ENCODE measurements at places on chromosomes 13 and 19.

DNA sequence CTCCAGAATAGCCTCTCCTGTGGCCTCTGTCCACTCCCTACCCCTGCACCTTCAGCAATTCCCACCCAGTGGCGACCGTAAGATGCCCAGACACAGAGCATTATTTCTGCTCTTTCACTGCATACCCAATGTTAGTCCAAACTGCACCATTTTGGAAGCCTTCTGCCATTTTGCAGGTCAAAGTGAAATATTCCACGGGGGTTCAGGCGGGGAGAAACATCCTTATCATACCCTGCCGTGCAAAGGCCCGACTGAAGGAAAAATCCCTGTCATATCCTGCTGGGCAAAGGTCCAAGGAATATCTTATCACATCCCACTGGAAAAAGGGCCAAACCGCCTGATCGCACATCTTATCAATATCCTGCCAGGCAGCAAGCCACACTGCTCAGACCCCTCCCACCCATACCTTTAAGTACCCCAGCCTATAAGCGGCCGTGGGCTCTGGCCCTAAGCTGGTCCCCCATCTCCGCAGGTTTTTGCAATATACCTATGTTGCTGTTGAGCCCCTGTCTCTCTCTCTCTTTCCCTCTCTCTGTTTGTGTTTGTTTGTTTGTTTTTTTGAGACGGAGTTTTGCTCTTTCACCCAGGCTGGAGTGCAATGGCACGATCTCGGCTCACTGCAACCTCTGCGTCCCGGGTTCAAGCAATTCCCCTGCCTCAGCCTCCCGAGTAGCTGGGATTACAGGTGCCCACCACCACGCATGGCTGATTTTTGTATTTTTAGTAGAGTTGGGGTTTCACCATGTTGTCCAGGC lies 18.2 kb downstream of the CLEC11A start:
- no peak for DNase-seq

DNA sequence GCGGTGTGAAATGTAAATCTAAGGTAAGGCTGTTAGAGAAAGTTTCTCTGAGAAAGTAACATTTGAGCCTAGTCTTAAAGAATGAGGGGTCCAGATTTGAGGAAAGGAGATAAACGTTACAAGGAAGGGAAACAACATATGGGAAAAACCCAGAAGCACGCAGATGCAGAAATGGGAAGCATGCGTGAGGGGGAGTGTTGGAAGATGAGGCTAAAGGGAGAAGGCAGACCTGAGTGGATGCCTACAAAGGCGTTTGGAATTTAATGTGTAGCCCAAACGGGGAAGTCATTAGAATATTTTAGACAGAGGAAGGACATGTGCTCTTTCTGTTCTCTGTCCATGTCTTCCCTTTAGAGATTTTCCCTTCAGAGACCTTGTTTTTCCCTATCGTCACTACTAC lies 61.0 kb downstream of the TPT1 start:
- DNase-seq, result no peak

DNA sequence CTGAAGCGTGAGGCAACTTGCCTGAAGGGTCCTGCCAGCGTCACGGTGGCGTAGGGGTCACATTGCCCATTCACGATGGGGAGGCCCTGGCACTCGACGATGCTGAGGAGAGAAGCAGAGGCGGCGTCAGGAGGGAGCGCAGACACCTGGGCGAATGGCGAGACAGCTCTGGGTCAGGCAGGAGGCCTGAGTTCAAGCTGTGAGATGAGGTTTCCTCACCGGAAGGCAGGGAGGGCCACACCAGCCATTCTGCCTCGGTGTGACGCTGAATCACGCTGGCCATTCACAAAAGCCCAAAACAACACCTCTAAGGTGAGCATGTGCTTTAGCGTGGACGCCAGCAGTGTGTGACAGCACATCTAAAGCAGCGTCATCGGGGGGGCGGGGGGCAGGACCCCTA lies 54.0 kb upstream of the C13orf46 start:
- no peak for DNase-seq

GRCh38 chr13:45439008-45439407 lies 20.8 kb upstream of the SLC25A30 start:
- no peak for DNase-seq

DNA sequence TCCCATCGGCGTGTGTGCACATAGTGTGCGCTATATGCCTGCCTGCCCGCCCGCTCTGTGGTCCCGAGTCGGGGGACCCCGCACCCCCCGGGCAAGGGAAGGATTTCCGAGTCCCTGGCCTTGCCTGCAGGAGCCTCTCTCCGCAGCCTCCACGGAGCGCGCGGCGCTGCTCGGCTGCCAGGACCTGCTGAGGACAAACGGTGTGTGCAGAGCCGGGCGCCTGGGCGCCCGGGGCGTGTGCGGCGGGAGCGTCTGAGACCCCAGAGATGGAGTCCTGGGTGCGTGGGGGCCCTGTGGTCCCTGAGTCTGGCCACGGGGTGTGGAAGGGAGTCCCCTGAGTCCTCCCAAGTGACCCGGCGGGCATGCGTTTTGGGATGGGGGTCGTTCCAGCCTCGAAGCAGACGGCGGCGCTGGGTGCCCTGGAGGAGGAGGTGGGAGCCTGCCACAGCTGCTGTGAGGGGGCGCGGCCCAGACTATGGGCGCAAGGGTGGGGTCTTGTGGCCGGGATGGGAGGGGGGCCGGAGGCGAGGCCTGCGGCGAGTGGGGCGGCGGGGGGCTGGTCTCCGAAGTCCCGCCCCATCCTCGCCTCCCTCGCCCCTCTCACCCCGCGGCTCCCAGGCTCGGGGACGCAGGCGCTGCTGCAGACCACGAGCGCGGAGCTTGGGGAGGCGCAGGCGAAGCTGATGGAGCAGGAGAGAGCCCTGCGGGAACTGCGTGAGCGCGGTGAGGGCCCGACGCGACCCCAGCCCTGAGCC lies 25.3 kb downstream of the CLEC4M start:
- no peak for DNase-seq

- no peak for DNase-seq
Measured at GRCh38 chr13:46495066-46495465, 57.9 kb upstream of the LRCH1 start.

- DNase-seq, result no peak
Measured at GRCh38 chr13:33758113-33758512, 59.8 kb upstream of the RFC3 start.

DNA sequence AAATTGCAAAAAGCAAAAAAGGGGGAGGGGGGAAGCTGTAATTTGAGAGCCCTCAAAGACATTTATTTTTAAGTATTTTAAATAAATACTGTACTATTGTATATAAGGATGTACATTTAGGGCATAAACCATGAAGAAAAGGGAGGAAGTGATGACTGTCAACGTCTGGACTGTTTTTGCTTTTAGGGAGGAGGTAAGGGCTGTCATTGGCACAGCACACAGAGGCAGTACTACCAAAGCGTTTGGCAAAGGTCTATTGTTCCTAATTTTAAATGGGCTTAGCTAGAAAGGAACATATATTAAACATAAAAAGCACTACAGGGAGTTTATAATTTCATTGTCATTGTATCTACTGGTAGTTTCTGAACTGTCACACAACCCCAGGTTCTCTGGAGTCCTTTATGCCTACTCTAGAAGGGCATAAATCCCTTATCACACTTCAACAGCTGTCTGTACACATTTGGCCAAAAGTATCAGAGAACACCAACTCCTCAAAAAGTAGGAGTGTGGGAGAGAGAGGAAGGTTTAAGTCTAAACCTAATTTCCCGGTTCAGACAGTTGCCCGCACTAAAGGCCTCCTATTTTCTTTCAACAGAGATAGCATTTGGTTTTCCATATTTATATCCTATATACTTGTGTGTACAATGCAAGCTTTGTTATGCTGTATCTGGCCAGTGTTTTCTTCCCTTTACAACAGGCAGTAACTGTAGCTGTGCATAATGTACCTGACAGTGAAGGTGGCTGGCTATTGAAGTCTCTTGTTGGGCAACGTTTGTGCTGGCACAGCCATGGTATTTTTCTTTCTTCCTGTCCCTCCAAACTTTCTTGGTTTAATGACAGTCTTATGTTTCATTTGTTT lies 406.2 kb downstream of the KLF5 start:
- no peak for DNase-seq

- peak; percentile 99 for DNase-seq
Measured at GRCh38 chr19:45862564-45863334, at the start of gene SYMPK. SYMPK (minus strand) TSS chr19:45863147; CDS start chr19:45854495, 8,652 bp downstream.

DNA sequence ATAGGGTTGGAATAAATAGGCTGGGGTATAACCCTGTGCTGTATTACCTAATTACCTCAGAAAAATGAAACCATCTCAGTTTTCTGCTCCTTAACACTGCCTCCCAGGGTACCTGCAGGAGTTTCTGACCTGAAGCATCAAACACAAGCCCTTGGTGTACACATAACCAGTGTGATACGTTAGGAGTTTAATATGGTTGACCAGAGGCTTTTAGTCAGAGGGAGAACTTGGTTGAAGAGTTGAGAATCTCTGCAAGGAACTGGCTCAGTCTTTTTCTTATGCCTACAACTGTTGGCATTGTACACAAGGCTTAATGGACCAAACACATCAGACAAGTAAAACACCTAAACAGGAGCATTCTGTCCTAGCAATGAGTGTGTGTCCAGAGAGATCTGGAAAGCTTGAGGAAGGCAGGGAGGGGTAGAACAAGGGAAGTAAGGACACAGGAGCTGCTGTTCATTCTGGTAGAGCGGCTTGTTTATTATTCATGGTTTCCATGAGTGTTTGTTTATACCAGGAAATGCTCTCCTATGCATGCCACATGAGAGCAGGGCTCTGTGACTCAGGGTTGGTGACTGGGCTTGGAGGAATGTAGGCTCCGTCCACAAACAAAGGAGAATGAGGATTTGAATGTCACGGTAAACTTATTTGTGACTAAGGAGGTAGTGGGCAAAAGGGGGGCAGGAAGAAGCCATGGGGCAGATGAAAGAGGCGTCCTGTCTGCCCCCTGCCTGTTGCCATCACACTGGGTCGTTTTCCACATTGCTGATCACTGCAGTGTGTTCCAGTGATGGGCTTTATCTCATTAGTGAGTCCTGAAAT lies 11.9 kb upstream of the SPATA13 start:
- peak; percentile 48 for DNase-seq

- DNase-seq, result no peak
Measured at GRCh38 chr19:10000171-10000826, 10.0 kb downstream of the COL5A3 start.

- no peak for DNase-seq
Measured at GRCh38 chr19:52234406-52234805, 35.0 kb upstream of the ZNF766 start.

DNA sequence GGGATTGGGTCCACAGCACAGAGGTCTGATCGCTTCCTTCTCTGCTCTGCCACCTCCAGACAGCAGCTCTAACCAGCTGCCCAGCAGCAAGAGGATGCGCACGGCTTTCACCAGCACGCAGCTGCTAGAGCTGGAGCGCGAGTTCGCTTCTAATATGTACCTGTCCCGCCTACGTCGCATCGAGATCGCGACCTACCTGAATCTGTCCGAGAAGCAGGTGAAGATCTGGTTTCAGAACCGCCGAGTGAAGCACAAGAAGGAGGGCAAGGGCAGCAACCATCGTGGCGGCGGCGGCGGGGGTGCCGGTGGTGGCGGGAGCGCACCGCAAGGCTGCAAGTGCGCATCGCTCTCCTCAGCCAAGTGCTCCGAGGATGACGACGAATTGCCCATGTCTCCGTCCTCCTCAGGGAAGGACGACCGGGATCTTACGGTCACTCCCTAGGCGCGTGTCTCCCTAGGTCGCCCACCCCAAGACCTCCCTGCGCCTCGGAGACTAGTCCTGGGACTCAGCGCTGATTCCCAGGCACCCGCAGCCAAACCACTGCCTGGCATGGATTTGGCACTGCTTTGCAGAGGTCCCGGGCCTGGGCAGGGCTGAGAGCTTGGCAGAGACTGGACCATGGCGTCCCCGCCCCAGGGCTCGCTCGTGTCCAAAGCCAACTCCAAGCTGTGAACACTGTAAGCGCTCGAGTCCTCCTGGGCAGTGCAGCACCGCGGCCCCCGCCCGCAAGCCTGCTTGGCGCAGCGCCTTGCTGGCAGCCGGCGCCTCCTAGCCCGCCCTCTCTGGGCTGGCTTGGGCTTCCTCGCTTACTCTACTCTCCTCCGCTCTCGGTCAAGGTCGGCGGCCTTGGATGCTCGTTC lies 1.5 kb downstream of the GSX1 start:
- DNase-seq, result no peak

DNA sequence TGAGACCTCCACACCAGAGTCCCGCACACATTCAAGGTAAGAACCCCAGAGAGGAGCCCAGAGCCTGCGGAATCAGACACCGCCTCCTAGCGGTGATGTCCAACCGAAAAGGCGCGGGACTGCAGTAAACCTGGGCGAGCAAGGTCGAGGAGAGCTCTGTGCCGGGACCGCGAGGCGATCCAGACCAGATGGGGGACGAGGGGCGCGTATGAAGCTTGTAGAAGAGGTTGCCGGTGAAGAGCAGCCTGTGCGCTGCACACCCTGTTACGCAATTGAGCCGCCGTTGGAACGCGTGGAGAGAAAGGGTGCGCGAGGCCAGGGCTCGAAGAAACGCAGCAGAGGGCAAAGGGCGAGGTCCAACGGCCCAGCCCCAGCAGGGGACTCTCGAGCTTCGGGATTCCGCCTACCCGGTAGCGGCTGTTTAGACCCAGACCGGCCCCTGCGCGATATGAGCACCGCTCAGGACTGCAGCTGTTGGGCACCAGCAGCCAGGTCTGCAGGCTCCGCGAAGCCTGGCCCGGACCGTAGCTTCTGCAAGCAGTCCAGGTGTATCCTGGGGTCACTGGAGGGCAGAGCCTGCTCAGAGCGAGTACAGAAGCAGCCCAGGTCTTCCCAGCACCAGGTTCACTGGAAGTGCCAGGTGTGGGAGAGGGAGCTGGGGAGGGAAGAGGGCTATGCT lies 65.9 kb upstream of the ZNF599 start:
- no peak for DNase-seq

DNA sequence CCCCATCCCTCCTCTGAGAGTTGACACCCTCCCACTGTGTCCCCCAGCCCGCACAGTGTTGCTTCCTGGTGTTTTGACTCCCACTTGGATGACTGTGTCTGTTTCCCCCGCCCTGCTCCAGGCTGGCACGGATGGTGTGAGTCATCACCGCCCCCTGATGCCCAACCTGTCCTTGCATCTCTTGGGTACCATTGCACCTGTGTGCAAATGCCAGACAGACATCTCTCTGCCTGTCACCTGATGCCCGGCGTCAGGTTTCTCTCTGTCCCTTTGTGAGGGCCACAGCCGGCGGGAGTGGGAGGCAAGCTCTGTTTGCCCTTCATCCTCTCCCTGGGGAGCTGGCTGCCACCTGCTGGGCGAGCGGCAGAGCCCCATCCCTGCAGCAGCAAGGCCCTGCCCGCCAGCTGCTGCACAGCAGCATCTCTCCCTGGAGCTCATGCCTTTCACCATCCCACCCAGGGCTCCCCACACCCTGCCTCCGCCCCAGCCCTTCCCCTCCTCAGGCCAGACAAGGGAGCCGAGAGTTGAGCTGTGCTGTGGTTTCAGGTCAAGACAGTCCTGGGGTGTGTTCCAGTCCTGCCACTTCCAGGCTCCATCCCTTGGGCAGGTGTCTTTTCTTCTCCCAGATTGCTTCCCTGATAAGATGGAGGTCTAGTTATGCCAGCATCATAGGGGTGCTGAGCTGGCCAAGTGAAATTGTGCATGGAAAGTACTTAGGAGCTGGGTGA lies 29.7 kb downstream of the NKPD1 start:
- DNase-seq, result peak; percentile 57

DNA sequence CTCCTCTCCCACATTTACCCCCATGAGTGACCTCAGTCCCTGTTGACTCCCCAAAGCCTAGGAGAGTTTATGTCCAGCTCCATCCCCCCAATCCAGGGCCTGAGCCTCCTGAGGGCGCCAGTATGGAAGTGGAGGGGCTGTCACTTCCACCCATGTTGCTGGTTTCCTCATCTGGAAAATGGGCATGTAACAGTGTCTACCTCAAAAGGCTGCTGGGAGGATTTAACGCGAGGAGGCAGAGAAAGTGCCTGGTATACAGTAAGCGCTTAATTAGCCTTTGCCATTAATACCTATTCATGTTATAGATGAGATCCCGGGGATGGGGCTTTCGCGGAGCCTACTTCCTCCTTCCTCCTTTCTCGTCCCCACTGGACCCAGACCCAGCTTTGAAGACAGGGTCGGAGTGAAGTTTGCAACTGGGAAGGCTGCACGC lies 476 bp downstream of the TYK2 start:
- no peak for DNase-seq

Data from RWPE2 (cell line).